ACHN (cell line): ENCODE measurements at places on chromosomes 6 and 20.

- no peak for DNase-seq
These were observed 322.1 kb downstream of the TAF4 start for GRCh38 chr20:61743606-61744005.

- DNase-seq = peak; percentile 53
These were observed 142.5 kb upstream of the FERMT1 start for GRCh38 chr20:6265204-6265904.

DNA sequence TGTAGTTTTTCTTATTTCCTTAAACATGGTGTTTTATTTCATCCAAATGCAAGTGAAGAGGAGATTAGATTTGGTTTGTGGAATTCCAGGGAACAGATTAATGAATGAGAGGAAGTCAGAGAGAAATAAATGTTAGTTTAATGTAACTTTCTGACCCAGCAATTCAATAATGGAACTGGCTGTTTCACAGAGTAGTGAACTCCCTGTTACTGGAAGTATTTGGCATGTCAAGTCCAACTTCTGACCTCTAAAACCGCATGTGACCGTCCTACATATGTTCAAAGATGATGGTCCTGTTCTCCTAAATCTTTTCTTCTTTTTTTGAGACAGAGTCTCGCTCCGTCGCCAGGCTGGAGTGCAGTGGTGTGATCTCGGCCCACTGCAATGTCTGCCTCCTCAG is 18.7 kb downstream of the PROCR start:
- no peak for DNase-seq

- DNase-seq = no peak
These were observed 103.6 kb downstream of the CDYL start for GRCh38 chr6:4879741-4880275.

GRCh38 chr6:22519237-22519636 is 50.1 kb upstream of the HDGFL1 start:
- no peak for DNase-seq

GRCh38 chr6:89680150-89680549 is 41.6 kb upstream of the LYRM2 start:
- no peak for DNase-seq

DNA sequence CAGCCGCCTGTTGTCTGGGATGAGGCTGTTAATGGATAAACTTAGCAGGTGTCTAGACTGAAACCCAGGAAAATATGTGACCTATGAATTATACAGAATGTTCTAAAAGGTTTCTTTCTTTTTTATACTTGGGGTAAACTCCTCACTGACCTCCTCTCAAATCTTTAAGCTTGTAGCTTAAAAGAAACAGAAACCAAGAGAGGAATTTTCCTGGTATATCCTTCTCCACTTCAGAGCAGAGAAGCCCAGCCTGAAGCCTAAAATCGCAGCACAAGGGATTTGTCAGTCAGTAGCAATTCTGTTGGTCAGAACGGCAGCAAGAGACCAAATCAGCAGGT is 99.4 kb upstream of the RIPOR2 start:
- no peak for DNase-seq

DNA sequence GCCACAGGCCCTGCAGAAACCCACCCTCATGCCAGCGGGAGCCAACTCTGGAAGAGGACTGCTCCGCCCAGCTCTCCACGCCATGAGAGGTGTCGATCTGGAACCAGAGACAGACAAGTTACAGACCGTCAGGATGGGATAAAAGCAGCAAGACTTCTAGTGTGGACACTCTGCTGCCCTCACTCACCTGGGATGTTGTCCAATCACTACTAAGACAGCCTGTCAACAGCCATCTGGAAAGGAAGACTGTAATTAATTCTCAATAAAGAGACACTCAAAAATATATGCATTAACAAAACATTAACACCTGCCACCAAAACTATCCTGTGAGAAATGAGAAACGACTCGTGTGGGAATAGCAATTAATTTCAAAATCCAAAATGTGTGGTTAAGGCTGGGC is 28.3 kb downstream of the SLC2A4RG start:
- no peak for DNase-seq

DNA sequence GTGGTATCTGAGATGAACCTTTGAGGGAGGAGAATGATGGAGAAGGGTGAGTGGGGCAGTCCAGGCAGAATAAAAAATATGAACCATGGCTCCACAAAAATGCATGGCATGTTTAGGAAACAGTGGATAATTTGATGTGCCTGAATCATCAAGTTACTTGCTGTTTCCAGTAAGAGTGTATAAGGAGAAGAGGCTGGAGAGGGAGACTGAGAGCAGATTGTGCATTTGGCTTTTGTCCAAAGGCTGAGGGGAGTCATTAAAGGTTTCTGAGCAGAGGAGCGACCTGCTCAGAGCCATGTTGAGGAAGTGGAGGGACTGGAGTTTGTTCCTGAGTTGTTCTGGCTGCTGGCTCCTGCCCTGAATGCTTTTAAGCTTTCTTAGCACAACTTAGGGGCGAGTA is 6.1 kb downstream of the MMP24 start:
- DNase-seq = no peak

DNA sequence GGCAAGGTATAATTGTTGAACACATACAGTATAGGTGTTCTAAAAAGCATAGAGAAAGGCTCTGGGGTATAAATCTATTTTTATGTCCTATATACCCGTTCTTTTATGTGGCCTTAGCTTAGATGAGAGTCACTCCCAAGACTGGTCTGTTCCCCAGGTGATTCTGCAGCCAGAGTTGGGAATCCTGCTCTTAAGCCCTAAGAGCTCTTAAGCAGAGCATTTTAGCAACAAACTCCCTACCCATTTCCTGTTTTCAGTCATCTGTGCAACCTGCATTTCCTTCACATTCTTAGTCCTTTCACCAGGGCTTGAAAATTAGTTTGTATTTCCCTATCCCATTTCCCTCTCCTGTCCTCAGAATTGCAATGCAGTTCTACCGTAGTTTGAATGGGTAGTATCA is 166.1 kb downstream of the HS3ST5 start:
- DNase-seq = no peak

DNA sequence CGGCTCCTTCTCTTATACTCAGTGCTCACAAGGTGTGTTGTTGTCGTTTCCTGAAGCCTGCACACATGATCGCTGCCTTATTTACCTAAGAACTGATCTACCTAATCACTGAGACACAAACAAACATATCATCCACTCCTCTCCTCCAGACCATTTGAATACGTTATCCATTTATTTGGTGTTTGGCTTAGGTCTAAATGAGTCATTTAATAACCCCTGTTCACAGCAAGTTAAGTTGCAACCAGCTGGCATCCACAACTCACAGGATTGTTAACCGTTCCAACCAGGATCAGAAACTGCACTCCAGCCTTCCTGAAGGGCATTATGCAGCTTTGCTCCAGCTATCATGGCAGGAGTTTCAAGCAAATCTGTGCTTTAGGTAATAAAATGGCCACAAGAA is 511.1 kb upstream of the MAP3K7 start:
- DNase-seq = peak; percentile 59

DNA sequence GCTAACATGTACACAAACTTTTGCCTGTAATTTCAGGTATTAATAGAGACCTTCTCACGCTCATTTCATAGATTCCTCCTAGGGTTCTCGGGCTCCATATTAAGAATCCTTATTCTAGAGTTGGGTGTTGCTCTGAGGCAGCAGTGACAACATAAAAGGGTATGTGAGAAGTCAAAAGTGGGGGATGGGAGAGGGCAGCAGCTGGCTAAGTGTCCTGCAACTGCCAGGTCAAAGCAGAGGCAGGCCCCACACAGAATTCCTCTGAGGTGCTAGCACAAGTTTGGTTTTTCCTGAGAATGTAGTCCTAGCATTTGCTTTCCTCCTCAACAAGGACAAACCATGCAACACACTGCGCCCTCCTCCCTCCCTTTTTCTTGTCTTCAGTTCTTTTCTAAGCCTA is 4.6 kb downstream of the NSFL1C start:
- no peak for DNase-seq

GRCh38 chr20:40758790-40759189 is 69.8 kb upstream of the MAFB start:
- no peak for DNase-seq

DNA sequence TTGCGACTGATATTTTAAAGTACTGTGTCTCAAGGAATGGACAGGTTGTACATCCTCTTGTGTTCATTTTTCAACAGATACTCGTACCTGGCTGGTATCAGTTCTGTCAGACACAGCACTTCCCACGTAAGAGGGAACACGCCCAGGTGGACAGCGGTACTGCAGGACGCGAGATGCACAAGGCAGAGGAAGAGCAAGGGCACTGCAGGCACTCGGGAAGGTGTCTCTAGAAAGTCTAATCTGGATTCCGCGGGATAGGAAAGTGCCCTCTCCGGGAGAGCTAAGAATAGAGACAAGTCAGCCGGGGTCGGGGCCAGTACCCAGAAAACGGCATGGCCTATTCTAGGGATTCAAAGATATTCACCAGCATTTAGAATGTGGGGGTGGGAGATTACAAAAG is 94.2 kb upstream of the MBOAT1 start:
- no peak for DNase-seq

GRCh38 chr20:43726811-43727338 is at the start of gene GTSF1L:
Gene GTSF1L, minus strand, starts transcription at chr20:43727002. Its CDS starts 308 bp downstream, at chr20:43726694.
- no peak for DNase-seq

- DNase-seq = no peak
These were observed 116.9 kb downstream of the TTLL2 start for GRCh38 chr6:167441715-167442206.

GRCh38 chr6:134436950-134437349 is 119.0 kb upstream of the SGK1 start:
- peak; percentile 34 for DNase-seq

DNA sequence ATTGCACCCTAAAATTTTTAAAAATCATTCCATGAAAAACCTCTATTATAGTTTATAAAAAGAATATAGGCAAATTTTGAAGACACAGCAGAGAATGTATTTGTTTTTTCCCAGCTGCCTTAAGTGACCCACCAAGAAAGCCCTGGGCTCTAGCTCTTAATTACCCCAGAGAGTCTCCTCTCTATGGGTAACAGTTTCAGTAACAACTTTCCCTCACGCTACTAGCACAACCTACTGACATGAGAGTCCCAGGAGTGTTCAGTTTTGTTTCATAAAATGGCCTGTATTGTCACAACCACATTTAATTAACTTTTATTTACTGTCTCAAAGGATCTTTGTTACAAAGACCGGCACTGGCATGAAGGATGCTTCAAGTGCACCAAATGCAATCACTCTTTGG is 41.5 kb downstream of the FHL5 start:
- DNase-seq = no peak

DNA sequence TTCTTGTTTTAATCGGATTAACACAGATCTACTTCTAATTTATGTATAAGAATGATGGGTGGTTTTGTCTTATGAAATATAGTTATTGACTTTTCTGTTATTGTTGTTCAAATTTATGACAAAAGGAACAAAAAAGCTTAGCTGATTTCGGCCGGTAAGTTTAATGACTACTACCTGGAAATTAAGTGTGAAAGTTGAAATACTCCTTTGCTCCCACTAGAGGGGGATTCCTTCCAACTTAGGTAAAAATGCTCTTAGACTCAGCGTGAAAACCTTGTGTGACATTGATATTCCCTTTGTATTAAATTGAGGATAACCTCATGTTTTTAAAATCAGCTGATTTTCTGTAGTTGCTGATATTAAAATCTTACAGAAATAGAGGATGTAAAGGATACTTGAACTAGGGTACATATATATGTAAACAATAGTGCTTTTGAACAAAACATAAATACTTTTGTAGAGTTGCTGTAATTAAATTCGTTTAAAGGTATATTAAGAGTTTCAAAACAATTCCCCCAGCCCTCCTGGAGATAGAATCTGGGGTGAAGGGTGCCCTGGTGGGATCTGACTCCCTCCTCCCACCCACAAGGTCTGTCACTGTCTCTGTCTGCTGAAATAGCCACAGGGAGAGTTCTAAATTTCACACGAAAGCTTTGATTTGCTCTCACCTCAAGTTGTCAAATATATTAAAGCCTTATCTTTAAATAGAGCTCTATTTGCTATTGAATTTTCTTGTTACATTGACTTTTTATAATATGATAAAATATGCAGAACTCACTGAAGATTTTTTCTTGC is 257.5 kb downstream of the ARID1B start:
- peak; percentile 69 for DNase-seq

DNA sequence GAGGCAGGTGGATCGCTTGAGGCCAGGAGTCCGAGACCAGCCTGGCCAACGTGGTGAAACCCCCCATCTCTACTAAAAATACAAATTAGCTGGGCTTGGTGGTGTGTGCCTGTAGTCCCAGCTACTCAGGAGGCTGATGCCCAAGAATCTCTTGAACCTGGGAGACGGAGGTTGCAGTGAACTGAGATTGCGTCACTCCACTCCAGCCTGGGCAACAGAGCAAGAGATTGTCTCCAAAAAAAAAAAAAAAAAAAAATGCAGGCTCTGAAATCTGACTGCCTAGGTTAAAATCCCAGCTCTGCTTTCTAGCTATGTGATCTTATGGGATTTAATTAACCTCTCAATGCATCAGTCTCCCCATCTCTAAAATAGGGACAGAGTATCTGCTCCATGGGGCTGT is 3.3 kb upstream of the TMEM217 start:
- no peak for DNase-seq

DNA sequence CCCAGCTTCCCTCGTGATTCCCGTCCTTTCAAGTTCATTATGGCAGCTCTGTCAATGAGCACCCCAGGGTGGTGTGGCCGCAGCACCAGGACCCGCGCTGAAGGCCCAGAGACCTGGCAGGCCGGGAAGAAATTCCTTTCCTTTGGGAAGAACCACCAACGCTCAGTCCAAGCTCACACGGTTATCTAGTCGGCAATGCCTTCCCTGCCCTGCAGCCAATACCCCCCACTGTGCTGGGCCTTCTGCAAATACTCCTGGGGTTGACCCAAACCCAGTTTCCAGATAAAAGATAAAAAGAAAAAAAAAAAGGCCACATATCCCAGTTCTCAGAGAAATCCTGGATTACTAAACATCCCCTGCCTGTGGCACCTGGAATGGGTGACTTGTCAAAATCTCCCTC is 28.7 kb downstream of the PXDC1 start:
- no peak for DNase-seq
